ENCODE measurements at places on chromosomes 1 and 21.

DNA sequence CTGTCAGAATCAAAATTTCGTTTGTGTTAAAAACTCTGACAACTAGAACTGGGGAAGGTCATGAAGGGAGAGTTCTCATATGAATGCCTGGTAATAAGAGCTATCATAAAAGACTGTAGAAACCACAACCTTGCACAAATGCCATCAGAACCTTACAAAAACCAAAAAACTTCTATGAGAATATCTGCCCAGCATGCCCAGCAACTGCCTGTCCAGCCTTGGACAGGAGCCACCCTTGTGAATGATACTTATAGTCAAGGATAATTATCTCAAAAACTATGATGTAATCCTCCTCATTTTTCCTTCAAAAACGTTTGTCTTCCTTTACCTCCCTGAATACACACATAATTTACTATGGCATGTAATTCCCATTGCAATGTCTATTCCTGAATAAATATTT, 53.4 kb upstream of the C1orf185 start:
- DNase-seq: no peak

DNA sequence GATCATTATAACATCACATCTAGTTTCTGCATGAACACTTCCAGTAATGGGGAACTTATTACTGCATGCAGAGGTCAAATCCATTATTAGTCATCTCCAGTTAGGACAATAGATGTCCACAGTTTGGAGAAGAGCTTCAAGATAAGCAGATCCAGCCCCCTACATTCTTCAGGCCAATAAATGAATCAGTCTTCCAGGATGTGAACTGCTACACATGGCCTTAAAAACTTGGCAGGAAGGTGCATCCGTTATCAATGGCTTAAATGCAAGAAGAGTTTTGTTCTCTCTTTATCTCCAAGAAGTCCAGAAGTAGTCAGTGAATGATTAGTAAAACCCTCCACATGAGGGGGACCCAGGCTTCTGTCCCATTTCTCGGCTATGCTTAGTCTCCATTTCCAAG, 70.8 kb downstream of the DMRTA2 start:
- no peak for DNase-seq

GRCh38 chr1:246565751-246566127, 322 bp downstream of the TFB2M start:
- no peak for DNase-seq

GRCh38 chr1:189616893-189617292, 860.8 kb downstream of the BRINP3 start:
- no peak for DNase-seq

- no peak for DNase-seq
Observed at GRCh38 chr1:64010316-64010715, 193.1 kb upstream of the UBE2U start.

Data from activated gamma-delta T cell treated with Interleukin-2 at 50 U/mL for 16 hours (primary cell).